M059J (cell line): ENCODE measurements at places on chromosomes 11 and 22. TPM values are rescaled to one million over a fixed set of nuclear protein-coding genes. Genes with fewer than 3 reads are reported as not detected.

YIF1A gene
- 197 and 221 TPM in 2 replicates for total RNA-seq

OR4C12 gene
- not detected in 2 replicates for total RNA-seq

SELENOM gene
- 6.0 and 8.8 TPM in 2 replicates for total RNA-seq

RHOG gene
- 46.6 and 67.0 TPM in 2 replicates for total RNA-seq

TRPT1 gene
- total RNA-seq = 55.9 and 59.8 TPM in 2 replicates

DNA sequence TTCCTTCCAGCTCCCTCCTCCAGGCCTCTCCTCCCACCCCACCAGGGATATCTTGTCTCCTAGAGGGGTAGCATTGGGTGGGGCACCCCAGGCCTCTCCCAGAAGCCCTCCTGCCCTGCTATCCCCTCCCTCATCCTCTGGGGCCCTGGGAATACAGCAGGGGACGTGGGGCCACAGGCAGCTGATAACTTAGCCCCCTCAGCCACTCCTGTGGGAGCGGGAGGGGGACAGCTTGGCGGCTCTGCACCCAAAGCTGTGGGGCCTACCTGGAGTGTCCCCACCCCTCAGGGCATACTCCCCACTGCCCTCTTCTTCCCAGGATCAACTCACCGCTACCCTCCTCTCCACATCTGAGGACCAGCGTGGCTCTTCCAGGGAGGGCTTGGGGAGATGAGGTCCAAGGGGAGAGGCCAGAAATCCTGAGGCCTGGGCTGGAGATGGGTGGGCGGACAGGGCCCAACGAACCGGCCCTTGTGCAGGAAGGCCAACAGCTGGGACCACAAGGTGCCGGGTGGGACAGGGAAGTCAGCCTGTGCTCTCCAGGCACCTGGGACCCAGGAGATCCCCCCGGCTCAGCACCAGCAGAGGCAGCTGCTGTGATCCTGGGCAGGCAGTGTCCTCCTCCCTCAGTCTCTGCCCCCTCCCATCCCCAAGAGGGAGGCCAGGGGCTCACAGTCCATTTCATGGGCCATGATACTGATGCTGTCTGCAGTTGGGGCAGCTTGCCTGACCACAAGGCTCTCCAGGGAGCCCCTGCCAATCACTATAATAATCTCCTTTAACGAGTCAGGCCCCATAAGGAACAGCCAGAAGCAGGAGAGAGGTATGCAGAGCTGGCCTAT, 23.2 kb downstream of the NEAT1 start:
- peak; percentile 76 for DNase-seq

- no peak for DNase-seq
Observed at GRCh38 chr11:5286351-5286750, 15.4 kb downstream of the OR51B4 start.

DNA sequence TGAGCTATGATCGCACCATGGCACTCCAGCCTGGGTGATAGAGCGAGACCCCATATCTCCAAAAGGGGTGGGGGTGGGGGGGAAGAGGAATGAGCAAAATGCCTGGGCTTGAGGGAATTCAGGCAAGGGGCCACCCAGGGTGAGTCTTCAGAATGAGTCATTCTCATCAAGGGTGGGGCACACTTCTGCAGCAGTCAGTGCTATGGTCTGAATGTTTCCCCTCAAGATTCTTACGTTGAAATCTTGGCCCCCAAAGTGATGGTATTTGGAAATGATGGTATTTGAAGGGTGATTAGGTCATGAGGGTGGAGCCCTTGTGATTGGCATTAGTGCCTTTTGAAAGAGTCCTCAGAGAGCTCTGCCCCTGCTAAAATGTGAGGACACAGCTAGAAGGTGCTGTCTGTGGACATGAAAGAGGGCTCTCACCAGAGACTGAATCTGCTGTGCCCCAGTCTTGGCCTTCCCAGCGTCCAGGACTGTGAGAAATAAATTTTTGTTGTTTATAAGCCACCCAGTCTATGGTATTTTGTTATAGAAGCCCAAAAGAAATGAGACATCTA, 86.4 kb upstream of the THY1 start:
- no peak for DNase-seq

- no peak for DNase-seq
Observed at GRCh38 chr11:44270403-44271273, 39.3 kb downstream of the ALX4 start.

DNA sequence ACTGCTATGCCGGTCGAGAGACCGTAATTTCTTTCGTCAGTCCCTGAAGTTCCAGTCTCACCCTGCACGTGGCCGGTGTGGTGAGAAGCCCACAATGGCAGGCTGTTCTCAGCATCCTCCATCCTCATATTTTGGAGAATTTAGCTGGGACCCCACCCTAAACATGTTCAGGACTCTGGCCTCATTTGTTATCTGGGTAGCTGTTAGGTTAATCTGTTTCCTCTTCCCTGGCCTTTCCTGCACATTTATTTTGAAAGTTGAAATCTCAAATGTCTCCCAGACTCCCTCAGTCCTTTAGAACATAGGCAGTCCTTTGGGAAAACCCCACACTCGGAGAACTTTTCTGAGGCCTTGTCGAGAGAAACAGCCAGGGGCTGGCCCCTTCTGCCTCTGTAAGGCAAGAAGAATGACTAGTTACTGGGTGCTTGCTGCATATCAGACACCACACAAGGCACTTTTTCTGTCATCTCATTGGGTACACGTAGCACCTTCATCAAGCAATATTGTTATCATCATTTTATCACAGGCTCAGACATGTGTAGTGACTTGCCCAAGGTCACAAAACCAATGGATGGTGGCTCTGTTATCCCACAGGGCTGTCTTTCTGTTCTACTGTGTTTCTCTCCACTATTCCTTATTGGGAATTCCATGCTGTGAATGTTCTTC, 109.3 kb upstream of the CRYBB3 start:
- DNase-seq = no peak

- no peak for DNase-seq
Observed at GRCh38 chr11:73380331-73380730, 4.1 kb downstream of the RELT start.

DNA sequence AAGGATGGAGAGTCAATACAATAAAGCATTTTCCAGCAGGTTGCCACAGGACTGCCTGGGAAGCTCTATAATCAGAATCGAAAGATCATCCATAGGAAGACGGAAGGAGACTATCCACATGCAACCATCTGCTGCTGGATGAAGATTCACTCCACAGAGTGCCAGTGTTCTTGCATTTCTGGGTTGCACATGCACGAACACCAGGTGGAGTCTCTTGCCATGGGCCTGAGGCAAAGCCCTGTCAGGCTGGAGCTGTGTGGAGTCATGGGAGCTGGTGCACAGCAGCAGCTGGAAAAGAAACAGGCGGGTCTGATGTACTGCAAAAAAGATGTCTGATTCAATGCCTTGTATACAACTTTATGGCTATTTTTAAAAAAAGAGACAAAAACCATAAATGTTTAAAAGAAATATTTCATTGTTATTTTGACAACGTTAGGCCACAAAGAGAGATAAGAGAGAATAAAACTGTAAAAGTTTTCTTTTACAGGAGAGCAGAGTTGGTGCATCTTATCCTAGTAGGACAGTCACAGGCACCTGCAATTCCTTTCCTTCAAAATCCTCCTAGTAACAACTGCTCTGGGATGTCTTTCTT, 12.9 kb upstream of the FAT3 start:
- peak; percentile 37 for DNase-seq

DNA sequence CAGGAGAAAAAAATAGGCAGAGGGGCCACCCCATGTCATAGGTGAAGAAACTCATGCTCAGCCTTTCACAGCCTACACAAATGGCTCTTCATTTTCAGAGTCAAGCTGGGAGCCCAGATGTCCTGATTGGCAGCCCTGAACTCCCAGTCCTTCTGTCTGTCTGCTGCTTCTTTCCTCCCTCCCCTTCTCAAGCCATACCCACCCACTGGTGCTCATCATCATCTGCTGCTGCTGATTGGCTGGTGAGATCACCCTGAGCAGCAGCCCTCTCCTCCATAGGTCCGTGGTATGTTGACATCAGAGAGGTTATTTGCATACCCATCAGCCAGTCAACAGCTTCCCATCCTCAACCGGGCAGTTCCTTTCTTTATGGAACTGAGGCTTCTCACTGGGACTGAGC, 46.1 kb upstream of the PRDM11 start:
- DNase-seq = no peak

- no peak for DNase-seq
Observed at GRCh38 chr22:49910229-49911155, 7.7 kb downstream of the ALG12 start.

- DNase-seq = no peak
Observed at GRCh38 chr11:131447277-131447815, 76.9 kb downstream of the NTM start.

DNA sequence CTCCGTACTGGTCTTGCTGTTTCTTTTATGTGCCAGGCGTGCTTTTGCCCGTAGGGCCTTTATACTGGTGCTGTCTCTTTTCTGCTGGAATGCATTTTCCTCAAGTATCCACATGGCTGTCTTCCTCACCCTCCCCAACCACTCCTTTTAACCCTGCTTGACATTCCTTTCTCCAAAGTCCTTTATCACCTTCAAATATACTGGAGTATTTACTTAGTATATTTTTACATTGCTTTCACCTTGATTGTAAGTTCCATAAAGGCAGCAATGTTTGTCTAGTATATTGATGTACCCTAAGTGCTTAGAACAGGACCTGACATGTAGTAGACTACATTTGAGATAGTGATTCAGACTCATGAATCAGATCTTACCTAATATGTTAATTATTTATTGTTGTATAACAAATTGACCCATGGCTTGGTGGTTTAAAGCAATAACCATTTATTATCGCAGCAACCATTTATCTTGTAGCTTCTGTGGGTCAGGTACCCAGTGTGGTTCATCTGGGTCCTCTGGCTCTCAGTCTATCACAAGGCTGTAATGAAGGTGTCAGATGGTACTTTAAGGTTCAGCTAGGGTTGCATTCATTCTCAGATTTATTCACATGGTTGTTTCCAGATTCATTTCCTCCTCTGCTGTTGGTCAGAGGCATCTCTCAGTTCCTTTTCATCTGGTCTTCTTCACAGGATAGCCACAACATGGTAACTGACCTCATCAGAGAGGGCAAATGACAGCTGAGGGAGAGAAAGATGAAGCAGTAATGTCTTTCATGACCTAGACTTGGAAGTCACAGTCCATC, 34.2 kb downstream of the DDX10 start:
- DNase-seq = no peak

GRCh38 chr11:70727899-70728620, 329.7 kb downstream of the CTTN start:
- DNase-seq = no peak

GRCh38 chr11:46216019-46216764, 61.3 kb upstream of the CREB3L1 start:
- peak; percentile 67 for DNase-seq

DNA sequence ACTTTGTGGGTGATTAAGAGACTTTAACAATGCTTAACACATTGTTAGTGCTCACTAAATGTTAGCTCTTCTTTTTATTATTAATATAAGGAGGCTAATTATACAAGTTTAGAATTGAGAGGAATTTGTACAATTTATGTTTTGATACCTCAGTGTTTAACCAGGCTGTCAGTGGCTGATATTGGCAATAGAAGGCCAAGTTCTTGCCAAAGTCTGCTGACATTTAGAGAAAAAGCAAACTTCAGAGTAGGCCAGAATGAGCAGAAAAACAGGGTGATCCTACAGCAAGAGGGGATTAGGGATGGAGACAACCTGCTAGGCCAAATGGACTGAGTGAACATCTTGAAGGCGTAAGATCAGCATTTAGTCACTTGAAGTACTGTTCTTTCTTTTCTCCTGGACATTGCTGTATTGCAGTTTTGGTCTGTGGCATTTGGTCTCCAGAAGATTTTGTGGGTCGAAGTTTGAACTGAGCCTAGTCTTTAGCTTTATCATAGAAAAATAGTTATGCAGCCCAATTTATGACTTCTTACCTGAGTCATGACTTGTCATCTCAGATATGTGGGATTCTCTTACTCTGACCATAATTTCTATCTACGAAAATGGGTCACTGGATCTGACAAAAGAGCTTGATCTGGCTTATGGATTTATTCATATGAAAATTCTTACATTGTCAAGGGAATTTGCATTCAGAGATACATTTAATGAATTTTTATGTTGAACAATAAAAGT, 9.0 kb downstream of the TRIM44 start:
- no peak for DNase-seq
